ENCODE measurements at places on chromosomes 7 and 10.

GRCh38 chr7:105698531-105698930, 117.2 kb upstream of the EFCAB10 start:
- DNase-seq = no peak

DNA sequence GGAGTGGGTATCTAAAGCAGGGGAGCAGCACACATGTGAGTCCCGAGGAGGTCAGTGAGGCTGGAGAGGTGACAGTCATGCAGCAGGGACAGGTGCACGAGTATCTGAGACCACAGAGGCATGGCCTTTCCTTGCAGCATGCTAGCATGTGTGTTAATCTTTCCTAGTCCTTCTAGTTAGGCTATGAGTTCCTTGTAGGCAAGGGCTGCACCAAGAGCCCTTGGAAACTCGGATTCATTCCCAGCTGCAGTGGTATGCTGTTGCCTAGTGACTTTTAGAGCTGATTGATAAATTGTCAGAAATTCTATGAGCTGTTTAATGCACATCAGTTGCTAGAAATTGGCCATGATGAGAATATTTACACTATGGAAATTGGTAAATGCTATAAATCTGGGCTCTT, 132.0 kb downstream of the SORCS3 start:
- DNase-seq = no peak

GRCh38 chr7:28145931-28146330, 34.7 kb downstream of the JAZF1 start:
- DNase-seq = no peak

DNA sequence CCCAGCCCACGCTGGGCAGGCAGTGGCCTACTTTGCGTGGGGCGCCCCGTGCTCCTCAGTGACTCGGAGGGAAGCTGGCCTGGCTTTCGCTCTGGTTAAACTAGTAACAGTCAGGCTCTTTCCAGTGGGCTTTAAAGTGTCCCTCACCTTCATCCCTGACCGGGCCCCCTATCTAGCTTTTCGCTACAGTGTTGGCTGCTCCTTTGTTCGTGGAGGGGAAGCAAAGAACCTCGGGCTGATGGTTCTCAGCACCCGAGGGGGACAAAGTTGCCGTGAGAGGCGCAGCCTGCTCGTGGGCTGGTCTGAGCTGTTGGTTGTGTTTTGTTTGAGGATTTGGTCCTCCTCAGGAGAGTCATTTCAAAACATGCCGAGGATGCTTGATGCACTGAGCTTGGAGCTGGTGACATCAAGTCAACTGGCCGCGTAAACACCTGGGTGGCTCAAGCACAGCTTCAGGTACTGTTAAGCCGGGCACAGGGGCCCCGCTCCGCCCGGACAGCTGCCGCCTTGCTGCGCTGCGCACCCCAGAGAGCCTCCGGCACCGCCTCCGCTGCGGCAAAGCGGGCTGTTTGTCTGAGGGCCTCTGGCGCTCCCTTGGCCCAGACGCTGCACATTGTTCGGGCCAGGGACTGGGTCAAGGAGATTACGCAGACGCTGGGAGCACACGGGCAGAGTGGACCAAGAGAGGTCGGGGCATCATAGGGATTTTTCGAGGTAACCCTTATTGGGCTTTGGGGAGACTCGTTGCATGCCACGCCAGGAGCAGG, 1.6 kb downstream of the DLX6 start:
- no peak for DNase-seq

GRCh38 chr7:44051611-44052220, 7.2 kb downstream of the DBNL start:
- DNase-seq = no peak

GRCh38 chr7:94436018-94436604, 41.4 kb downstream of the COL1A2 start:
- peak; percentile 63 for DNase-seq

DNA sequence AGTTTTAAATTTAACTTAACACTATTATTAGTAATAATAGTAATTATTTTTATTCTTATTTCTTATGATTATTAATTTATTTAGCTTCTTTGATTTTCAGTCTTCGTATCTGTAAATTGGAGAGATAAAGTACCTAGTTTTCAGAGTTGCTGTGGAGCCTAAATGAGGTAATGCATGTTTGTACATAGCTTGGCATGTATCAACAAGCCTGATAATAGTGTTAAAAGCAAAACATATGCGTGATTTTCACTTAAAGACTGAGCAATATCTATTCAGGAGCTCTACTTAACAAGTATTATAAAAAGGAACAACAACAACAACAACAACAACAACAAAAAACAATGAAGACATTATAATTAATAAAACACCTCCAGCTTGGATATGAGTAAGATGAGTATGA, 12.4 kb downstream of the CALCR start:
- DNase-seq = no peak
